ENCODE measurements at places on chromosomes 4 and X.

- DNase-seq: peak; percentile 33
These were observed 496 bp upstream of the GAB1 start for GRCh38 chr4:143335979-143336780.

GRCh38 chr4:10115797-10116568 lies 616 bp downstream of the WDR1 start:
- peak; percentile 66 for DNase-seq

DNA sequence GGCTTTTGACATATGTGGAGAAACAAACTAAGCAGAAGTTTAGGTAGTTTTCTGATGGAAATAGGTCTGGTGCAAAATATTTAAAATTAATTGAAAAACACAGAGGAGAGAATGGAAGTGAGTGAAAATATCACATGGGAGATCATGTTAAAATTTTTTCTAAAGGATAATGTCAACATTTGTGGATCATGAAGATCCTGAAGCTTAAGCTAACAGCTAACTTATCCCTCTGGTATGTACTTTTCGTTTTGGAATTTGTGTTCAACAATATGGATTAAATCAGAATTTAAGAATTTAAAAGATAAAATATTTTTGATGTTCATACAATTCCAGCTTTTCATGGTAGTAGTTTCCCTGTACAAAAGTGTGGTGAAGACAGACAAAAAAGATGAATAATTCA lies 572.8 kb upstream of the FAM241A start:
- no peak for DNase-seq

- DNase-seq: peak; percentile 98
These were observed at the start of gene SLC25A6 for GRCh38 chrX:1391707-1392375. SLC25A6 (minus strand) TSS chrX:1392113; CDS start chrX:1392009, 104 bp downstream.

GRCh38 chr4:6529021-6529420 lies 46.0 kb upstream of the MAN2B2 start:
- no peak for DNase-seq

- no peak for DNase-seq
These were observed 118.8 kb downstream of the ARHGAP6 start for GRCh38 chrX:11546917-11547316.

- DNase-seq: no peak
These were observed 64.4 kb downstream of the STARD8 start for GRCh38 chrX:68711845-68712244.

- no peak for DNase-seq
These were observed 7.8 kb upstream of the PLS3 start for GRCh38 chrX:115553171-115553570.

DNA sequence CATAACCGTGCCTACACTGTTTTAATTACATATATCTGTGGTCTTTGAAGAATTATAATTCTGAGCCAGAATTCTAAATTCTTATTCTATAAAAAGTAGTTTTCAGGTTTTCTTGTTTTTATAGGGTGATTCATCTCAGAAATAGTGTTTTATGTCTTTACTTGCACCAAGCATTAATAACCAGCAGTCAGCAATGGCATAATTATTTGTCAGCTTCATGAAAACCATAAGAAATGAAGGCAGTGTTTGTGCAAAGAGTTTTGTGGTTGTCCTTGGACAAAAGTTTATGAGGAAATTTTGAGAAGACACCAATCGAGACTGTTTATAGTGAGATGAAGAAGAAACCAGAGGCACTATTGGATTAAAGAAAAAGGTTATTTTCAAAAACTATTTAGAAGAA lies 37.2 kb downstream of the EDNRA start:
- no peak for DNase-seq

- DNase-seq: no peak
These were observed 46.3 kb downstream of the STARD8 start for GRCh38 chrX:68693481-68694434.

DNA sequence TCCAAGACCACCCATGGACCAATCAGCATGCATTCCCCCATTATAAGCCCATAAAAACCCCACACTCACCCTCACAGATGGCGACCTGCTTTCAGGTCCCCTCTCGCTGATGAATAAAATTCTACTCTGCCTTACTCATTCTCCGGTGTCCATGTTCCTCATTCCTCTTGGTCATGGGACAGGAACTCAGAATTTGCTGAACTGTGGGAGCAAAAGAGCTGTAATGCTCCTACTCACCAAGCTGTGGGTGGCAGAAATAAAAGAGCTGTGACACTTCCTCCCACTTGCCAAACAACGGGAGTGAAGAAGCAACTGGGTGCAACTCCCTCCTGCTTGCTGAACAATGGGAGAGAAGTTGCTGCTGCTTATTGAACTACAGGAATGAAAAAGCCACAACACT lies 168.5 kb upstream of the PCDH18 start:
- no peak for DNase-seq

GRCh38 chr4:108337923-108338322 lies 169.2 kb upstream of the LEF1 start:
- no peak for DNase-seq

DNA sequence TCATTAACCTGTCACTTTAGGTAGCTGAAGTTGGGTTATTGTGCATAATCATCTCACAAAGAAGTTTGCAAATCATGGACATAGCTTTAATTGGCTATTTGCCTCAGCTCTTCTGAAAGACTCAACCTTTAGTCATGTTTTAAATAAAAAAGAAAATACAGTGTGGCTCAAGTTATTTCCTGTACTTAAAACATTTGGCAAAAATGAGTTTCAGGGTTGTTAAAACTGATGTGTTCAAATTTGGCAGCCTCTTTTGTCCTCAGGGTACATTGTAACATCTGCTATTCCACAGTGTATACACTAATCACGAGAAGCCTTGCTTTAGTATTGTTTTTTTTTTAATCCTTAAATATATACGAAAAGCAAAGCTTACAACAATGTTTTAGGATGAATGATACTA lies 31.5 kb upstream of the HPGD start:
- no peak for DNase-seq

DNA sequence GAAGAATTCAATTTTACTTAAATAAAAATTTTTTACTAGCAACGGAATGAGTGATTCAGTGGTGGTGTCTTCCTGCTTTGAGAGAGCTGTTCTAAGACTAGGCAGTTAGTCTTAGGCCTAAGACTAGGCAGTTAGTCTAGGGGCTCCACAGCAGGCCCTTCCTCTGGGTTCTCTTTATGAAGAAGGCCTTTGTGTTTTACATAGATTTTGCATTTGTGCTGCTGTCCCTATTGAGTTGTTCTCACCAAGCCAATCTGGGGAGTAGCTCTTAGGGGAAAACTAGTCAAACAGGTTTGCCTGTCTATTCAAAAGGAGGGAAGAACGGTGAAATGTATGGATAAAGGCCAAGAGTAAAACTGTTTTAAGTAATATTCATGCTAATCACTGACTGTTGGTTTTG lies 7.6 kb downstream of the UGT8 start:
- DNase-seq: no peak

GRCh38 chr4:153349206-153349805 lies 4.8 kb downstream of the MND1 start:
- DNase-seq: no peak

GRCh38 chr4:85548841-85549240 lies 73.9 kb downstream of the ARHGAP24 start:
- DNase-seq: no peak

GRCh38 chr4:184811526-184812198 lies 14.1 kb downstream of the ACSL1 start:
- no peak for DNase-seq

- DNase-seq: no peak
These were observed 1.4 kb downstream of the LSM6 start for GRCh38 chr4:146176891-146177290.

- no peak for DNase-seq
These were observed 47.6 kb upstream of the UXT start for GRCh38 chrX:47706575-47706974.

GRCh38 chr4:33780952-33781791 lies 2463.1 kb downstream of the ARAP2 start:
- DNase-seq: no peak

DNA sequence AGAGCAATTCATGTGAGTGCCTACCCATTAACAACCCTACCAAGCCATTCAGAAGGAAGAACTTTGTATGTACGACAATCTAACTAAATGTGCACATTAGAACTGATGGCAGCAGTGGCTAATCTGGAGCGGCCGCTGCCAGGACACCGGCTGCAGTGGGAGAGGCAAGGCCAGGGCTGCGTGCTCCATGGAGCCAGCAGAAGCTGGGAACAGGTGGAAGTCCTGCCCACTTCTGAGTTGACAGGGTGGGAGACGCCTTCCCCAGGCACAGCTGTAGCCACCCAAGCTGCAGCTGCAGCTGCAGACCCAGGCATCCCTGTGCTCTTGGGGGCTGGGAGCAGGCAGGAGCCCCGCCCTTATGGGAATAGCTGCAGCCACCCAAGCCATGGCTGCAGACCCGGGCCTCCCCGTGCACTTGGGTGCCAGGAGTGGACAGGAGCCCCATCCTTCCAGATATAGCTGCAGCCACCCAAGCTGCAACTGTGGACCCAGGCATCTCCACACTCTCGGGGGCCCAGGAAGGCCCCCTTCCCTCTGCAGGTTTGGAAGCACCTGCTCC lies 79.1 kb upstream of the DDX60 start:
- DNase-seq: no peak

- no peak for DNase-seq
These were observed 101.7 kb downstream of the CHIC2 start for GRCh38 chr4:53962516-53963225.

DNA sequence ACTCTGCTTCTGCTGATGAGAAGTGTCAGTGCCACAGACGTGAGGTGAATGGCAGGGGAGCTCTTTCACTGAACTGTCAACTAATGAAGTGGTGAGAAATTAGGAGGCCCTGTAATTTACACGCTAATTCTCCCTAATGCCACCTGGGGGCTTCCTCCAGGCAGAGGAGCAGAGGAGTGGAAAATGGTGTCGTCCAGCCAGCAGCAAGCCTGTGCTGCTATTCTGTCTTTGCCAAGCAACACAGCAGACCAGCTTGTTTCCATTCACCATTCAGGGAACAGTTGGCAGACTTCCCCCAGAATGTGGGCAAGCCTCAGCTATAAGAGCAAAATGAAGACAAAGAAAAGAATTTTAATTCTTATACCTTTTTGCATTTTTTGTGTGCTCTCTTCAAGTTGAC lies 245.2 kb upstream of the TET2 start:
- no peak for DNase-seq

GRCh38 chr4:74632634-74633033 lies 161.7 kb downstream of the BTC start:
- no peak for DNase-seq

GRCh38 chr4:78496021-78496643 lies 55.4 kb upstream of the ANXA3 start:
- DNase-seq: no peak

DNA sequence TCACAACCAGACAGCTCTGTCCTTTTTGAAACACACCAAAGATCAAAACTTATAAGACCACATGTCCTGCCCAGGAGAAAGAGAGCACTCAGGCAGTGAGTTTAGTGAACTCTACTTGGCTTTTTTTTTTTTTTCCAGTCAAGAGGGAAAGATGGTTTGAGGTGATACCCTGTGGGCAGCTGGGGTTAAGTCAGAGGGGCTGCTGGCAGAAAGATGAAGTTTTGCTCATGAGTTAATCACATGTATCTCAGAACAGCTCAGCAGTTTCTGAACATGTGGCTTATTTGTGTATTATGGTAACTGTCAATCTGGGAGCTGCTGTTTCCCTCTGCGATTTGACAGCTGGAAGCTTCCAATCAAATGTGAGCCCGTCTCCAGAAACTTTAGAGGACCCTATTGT lies 56.4 kb upstream of the MAP3K15 start:
- no peak for DNase-seq

DNA sequence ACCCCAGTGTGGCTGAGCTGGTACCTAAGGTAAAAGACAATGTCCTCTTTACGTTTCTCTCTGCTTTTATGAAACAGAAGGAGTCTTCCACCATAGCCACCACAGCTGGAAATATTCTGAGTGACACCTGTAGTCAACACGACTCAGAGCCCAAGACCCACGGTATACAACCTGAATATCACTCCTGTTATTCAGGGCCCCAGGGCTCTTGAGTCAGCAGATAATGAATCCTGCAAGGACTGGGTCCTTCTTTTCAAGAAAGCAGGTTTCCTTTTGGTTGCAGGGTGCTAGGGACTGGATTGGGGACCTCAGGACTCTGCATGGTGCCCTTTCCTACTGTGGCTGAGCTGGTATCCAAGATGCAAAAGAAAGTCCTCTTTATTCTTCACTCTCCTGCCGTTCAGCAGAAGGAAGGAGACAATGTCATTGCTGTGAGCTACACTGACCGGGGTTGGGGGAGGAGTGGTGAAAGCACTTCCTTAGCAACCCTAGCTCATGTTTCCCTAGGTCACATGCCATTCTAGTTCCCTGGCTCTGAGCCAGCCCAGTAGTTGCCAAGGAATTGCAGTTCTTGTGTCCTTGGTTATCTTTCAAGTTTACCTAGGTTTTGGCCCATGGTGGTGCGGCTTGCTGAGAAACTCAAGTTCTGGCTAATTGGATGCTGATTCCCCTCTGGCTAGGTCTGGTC lies 23.7 kb upstream of the UNC5C start:
- no peak for DNase-seq

- DNase-seq: no peak
These were observed 408.9 kb upstream of the CTSO start for GRCh38 chr4:156362581-156362980.

DNA sequence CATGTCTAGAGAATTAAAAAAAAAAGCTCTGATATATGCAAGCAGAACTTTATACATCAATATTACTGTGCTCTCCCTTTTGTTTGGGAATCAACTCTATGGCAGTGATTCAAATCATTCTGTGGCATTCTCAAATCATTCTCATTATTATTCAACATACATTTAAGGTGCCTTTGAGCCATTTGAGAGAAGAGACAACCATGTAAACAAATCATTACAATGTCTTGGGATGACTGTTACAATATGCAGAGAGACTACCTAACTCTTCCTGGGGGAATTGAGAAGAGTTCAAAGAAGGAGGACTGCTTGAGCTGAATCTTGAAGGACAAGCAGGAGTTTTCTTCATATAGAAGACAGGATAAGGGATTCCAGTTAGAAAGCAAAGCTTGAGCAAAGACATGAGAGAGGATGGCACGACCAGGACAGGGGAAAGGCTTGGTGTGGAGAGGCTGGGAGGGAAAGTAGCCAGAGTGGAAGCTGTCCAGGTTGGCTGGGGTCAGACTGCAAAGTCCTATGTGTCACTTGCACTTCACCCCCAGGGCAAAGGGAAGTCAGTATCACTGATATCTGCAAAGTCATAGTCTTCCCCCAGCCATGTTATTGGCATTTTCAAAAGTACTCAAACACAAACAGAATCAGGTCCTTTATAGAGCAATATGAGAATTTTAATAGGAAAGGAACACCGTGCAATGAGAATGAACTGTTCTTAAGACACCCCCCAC lies 9.0 kb downstream of the SEC24D start:
- DNase-seq: no peak

- DNase-seq: no peak
These were observed 219.4 kb downstream of the SLC4A4 start for GRCh38 chr4:71558248-71558647.

GRCh38 chr4:115154826-115155225 lies 41.4 kb upstream of the NDST4 start:
- no peak for DNase-seq

GRCh38 chrX:9730752-9731151 lies 34.9 kb downstream of the GPR143 start:
- DNase-seq: no peak

GRCh38 chr4:16006771-16007446 lies 43.9 kb upstream of the FGFBP2 start:
- DNase-seq: no peak
